ENCODE measurements at places on chromosomes 16 and 17.
A peak's percentile ranks its signal among the peaks of the same experiment; 100 is the strongest.

DNA sequence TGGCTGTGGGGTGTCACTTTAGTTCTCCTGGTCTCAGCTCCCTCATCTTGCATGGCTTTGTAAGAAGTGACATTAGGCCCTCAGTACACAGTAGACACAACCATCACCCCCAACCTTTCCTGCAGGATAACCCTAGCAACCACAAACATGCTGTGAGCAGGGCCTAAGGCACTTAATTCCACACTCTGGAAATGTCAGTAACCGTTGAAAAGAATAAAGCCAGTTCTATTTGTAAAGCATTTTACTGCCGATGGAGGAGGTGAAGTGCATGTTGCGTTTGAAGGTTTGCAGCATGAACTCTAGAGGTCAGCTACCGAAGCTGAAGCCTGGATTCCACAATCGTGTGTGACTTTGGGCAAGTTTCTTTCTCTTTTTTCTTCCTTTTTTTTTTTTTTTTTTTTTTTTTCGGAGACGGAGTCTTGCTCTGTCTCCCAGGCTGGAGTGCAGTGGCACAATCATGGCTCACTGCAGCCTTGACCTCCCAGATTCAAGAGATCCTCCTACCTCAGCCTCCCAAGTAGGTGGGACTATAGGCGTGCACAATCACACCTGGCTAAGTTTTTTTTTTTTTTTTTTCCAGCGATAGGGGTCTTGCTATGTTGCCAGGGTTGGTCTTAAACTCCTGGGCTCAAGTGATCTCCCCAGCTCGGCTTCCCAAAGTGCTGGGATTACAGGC, 26.1 kb upstream of the TOB1 start:
- DNase-seq = no peak

DNA sequence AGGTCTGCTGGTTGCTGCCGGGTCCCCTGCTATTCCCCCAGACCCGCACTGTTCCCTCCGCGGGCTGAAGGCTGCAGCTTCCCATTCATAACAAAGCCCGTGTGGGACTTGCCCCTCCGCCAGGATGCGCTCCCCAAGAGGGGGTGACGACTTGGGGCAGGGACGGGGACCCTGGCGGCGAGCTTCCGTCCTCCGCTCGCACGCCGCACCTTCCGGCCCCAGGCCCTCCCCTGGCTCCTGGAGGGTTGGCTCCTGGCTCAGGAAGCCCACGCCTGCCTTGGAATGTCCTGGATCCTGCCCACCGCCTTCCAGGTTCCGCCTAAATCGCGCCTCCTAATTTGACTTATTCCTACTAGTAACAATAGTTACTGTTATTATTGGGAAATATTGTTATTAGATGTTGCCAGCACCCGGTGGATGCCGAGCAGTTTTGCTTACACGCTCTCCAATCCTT, 1.1 kb upstream of the TFAP4 start:
- peak; percentile 24 for DNase-seq

DNA sequence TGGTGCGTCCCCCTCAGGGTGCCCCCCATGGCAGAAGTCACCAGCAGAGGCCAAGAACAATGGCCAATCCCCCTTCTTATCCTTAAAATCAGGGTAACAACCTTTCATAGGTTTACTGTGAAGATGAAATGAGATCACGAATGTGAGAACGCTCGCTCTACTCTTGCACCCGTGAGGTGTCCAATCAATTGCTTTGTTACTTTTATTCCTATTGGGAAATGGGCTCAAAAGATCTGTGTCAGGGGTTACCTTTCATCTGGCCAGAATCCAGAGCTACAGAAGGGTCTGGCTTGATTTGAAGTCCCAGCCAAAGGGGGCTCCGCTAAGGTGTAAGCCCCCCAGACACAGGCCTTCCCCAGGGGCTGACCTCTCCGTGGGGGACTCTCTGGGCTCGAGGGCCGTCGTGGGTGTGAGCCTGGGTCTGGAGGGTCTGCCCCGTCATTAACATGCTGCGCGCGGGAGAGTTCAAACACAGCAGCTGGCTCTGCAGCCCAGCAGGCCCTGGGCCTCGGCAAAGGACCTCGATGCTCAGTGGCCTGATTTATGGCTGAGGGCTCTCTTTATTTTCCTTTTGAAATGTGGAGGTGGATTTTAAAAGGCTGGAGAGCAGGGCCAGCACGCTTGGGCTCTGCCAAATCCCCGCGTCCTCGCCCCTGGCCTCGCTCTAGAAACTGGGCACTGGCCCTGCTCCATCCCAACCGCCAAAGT, 10.4 kb downstream of the ABR start:
- DNase-seq = no peak

DNA sequence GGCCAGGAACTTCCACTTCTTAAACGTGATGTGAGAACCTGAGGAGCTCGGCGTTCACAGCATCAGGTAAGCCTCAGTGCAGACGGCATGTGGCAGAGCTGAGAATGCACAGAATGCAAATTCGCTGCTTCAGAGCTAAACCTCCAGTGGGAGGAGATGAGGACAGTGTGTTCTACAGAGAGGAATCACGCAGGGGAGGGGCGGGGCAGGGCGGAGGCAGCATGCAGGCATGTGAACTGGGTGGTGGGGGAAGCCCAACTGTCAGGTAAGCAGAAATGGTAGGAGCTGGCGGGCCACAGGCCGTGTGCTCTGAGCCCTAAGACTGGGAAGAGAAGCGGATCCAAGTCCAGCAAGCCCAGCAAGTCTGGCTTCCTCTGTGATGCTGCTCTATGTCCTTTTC, 94.7 kb downstream of the ZNF778 start:
- DNase-seq = no peak

- DNase-seq = no peak
These were observed 20.5 kb downstream of the ATPAF2 start for GRCh38 chr17:18018411-18018921.

- no peak for DNase-seq
These were observed 129.5 kb downstream of the ABCC6 start for GRCh38 chr16:16093628-16094332.

- DNase-seq = no peak
These were observed 2.2 kb downstream of the KDM8 start for GRCh38 chr16:27205423-27206065.

- no peak for DNase-seq
These were observed 36.1 kb upstream of the CBFA2T3 start for GRCh38 chr16:89013111-89013510.
